ENCODE measurements at places on chromosomes 13 and 19.

- no peak for DNase-seq
These were observed 23.8 kb upstream of the EVI5L start for GRCh38 chr19:7806234-7806633.

- DNase-seq: no peak
These were observed 5.0 kb downstream of the SOX1 start for GRCh38 chr13:112071723-112072533.

- DNase-seq: no peak
These were observed 1052.0 kb downstream of the DIAPH3 start for GRCh38 chr13:59111751-59112171.

GRCh38 chr19:19486343-19487076, 28.8 kb downstream of the TSSK6 start:
- DNase-seq: no peak

DNA sequence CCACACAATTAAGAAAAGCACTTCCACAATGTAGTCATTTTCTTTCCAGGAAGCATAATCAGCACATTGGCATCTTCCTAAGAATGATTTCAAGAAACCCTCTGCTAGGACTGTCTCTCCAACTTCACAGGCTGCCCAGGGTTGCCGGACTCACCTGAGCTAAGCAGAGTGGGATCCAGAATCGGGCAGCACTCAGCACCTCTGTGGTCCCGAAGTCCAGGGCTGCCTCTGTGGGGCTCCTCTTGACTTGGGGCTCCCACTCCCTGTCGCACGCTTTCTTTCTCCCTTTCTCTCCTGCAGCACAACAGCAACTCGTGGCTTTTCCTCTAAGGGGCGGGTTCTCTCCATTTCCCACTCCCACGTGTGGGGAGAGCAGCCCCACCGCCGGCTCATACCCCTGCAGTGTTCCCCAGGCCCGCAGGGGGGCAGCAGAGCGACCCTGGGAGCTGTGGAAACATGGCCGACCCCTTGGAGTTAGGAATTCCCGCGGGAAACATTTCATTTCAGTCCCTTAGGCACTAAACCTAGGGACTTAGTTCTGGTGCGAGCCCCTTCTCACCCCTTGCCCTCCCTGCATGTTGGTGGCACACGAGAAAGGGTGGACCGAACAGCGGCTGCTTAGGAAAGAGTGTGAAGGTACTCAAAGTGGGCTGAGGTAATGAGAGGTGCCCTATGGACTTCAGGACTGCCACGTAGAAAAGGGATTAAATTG, at the start of gene TMEM272:
Gene TMEM272, minus strand, starts transcription at position 316 of the 712 bp plus-strand sequence. CDS start 6,647 bp downstream, outside the sequence.
- DNase-seq: no peak

DNA sequence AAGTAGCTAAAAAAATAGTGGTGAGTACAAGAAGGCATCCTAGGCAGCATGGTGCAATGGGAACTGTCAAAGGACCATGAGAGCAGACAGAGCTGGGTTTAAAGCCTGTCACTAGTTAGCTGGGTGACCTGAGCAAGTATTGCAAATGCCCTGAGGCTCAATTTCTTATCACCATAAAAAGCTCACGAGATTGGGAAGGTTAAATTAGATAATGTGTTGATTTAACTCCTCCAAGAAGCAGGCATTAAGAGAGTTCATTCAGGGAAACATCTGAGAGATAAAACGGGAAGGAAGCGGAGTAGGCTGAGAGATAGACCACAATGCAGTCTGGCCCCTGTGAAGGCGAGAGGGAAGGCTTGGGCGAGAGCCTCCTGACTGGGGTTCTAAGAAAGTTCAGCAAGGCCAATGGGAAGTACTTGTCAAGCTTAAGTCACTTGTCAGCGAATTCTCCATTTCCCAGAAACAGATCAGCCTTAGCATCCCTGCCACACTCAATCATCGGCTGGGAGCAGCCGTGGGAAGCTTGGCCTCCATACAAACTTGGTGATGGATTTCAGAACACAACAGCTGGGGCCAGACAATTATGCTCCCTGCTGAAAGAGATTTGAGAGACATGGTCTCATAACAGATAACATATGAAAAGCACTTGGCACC, 105.5 kb downstream of the POU4F1 start:
- DNase-seq: no peak

GRCh38 chr13:44693156-44693764, 117.1 kb upstream of the TSC22D1 start:
- DNase-seq: no peak

DNA sequence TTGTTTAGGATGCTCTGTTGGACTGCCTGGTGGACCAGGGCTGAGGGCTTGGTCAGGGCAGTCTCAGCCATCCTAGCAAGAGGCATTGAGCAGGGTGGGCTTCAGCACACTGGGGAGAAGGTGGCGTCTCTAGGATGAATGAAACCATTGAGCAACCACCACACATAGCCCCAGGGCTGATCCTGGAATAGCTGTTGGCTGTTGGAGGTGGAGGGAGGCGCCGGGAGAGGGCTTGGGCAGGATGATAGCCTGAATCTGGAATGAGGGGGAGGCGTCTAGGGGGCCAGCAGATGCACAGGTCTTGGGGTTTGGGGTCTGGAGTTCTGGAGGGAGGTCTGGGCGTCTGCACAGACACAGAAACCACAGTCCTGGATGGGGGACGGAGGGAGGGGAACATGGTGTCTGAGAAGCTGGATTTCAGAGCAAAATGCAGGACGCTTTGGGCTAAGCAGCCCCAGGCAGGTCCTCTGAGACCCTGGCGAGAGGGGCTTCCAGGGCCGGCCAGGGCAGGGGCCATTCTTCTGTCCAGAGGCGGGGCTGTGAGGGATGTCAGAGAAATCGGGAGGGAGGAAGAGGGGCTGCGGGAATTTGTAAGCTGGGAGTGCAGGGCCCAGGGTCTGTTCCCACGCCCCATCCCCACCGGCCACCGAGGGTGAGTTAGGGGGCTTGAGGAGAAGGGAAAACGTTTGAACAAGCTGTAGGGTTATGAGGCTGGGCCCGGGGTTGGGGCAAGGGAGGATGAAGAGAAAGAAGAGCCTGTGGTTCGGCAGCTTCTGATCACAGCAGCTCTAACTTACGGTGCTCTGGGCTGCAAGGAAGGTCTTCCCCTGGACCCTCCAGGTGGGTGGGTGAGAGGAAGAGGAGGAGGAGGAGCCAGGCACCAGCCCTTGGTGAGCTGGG, 5.2 kb downstream of the TRAPPC5 start:
- DNase-seq: no peak

GRCh38 chr13:39862900-39863299, 207.4 kb downstream of the COG6 start:
- DNase-seq: no peak

GRCh38 chr13:24709186-24709913, 29.1 kb downstream of the ATP12A start:
- no peak for DNase-seq

DNA sequence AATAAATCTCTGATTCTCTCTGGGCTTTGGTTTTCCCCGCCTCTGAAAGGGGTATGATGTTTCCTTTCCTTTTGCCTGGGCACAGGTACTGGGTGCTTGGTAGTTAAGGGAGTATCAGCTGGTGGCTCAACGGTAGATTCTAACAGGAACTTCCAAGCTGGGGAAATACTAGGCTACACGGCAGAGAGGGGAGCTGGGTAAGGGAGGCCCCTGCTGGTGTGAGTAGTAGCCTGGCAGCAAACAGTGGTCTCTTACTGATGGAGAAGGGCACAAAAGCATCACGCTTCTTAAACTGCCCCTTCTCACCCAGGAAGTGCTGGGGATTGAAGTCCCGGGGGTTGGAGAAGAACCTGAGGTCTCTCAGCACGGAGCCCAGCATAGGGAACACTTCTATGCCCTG, 26.9 kb upstream of the CYP2A7 start:
- DNase-seq: no peak

GRCh38 chr19:40693150-40693788, 2.8 kb upstream of the NUMBL start:
- no peak for DNase-seq

DNA sequence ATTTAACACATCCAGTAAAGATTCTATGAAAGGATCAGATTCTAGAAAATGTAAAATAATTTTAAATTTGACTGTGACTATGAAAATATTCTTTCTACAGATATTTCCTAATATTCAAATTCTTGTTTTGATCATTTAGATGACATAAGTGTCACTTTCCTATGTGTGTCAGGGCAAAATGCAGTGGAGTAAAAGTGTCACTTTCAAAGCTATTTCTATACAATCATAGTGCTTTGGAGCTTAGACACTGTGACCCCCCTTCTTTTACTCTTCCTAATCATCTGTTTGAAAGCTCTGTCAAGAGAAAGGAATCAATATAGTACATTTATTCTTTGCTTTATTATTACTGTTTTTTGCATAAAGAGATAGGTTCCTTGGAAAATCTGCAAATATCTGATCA, 492.0 kb downstream of the DCT start:
- DNase-seq: no peak

DNA sequence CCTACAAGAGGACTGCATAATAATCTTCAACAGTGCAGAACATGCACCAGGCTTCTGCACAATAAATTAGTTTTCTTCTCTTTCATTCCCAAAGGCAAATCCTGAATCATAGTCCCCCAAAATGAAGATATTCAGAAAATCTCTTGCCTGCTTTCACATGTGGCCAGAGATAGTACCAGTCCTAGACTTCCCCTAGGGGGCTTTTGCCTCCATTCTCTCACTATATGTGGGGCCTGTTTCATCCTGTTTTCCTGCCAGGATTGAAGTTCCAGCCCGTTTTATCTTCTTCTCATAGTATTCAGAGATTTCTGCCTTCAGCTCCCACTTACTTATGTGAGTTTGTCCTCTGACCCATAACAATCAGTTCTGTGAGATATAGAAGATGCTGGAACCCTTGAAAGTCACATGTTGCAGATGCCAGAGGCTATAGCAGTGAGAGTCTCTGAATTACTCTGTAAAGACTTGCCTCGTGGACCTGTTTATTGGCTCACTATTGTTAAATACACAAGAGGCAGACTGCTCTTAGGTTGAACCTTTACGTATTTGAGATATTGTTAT, 421.9 kb upstream of the PCDH9 start:
- DNase-seq: no peak

DNA sequence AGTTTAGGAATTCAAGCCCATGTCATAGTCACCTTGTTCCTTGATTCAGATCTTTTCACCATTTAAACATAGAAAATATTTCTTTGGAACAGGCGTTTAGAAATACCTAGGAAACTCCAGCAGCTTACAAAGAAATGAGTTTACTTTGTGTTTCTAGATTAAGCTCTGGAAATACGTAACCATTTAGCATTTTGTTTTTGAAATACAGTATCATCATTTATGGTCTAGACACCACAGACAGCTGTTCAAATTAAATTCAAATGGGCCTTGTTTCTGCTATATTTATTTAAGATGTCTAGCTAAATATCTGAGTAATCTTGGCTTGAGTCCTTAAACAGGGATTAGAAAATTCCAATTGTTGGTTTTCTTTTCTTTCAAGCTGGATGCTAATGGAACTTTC, 228.5 kb downstream of the NDFIP2 start:
- no peak for DNase-seq

DNA sequence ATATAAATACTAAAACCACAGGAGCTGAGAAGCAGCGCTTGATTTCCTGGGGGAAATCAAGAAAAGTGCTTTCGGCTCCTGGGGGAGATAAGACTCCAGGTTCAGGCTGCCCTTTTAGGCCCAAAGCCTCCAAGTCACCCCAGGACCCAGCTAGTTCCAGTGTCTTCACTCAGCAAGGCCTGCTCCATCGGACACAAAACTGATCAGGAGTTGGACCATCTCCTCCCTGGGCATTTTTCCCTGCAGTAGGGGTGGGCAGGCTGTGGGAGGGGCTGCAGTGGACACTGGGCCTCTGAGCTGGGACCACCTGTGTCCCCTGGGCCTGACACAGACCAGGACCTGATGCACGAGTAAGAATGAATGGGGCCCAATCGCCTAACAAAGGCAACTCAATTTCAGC, 15.2 kb downstream of the C19orf12 start:
- DNase-seq: no peak

DNA sequence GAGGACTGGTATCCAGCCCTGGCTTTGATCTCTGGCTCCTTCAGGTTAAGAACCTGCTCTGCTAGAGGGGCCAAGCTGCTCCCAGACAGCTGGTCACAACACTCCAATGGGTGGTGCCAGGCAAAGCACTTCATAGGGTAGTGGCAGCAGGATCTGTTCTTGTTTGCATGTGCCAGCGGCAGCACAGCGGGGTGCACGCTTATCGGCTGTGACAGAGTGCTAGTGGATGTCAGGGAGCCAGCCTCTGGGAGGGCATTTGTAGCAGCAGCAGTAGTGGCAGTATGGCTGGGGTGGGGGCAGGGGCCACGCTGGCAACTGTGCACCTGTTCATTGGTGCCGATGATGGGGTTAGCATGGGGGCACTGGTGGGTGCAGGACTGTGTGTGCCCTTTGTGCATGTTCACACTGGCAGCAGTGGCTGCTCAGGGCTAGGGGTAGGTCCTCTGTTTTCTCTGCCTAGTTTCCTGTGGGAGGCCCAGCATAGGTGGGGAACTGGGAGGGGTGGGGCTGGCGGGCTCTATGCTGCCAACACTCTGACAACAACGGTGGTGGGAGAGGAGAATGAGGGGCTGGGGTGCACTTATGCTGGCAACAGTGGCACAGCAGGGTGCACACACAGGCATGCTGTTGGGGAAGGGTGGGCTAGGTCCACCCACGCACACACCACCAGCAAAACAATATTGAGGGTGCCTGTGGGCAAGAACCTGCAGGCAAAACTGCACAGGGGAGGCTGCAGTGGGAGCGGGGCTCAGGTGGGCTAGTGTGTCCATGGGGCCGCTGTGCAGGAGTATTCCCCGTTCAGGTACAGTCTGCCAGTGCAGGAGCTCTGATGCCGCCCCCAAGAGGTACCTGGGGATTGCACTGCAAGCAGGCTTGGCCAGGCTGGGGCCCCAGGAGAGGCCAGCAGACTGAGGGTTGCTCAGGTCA, 19.3 kb downstream of the AP1M1 start:
- no peak for DNase-seq

GRCh38 chr13:103243495-103243894, 177.3 kb upstream of the SLC10A2 start:
- DNase-seq: no peak

GRCh38 chr19:34926361-34926684, 380 bp upstream of the ZNF30 start:
- DNase-seq: no peak

- DNase-seq: no peak
These were observed 15.9 kb upstream of the EPHX3 start for GRCh38 chr19:15248106-15248505.

DNA sequence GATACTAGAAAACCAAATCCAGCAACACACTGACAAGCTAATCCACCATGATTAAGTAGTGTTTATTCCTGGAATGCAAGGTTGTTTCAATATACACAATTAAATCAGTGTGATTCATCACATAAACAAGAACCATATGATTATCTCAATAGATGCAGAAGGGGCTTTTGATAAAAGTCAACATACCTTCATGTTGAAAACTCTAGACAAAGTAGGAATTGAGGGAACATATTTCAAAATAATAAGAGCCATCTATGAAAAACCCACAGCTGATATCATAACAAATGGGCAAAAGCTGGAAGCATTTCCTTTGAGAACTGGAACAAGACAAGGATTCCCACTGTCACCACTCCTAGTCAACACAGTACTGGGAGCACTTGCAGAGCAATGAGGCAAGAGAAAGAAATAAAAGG, 213.6 kb upstream of the CSNK1A1L start:
- no peak for DNase-seq

DNA sequence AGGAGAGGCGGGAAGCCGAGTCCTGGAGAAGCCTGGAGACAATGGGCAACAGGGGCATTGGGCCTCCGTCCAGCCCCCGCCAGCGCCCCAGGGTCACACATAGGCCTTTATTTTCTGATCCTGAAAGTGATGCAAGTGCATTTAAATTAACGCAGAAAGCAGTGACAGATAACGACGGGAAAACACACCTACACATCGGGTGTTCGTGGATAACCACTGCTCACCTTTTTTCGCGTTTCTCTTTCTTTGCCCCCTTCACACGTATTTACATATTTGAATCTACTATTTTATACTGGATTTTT, 30.4 kb upstream of the GRTP1 start:
- DNase-seq: no peak

- no peak for DNase-seq
These were observed 543.6 kb downstream of the RFC3 start for GRCh38 chr13:34361560-34361959.
